ENCODE measurements at places on chromosomes 5 and 9.

DNA sequence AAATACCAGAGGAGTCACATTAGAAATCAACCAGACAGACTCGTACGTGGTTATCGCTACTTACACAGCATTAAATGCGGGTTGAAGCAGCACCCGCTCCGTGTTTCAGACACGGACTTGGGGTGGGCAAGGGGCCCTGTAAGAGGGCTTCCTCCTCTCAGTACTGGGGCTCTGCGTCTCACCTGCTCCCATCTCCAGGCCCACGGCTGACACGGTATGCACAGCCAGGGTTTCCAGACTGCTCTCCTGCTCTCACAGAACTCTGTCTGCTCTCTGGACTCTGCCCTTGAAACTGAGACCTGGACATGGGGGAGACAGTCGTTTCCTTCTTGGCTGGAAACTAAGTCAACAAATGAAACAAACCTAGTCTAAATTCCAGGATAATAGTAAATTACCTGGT lies 24.7 kb upstream of the RASGEF1C start:
- no peak for DNase-seq

- DNase-seq, result no peak
Observed at GRCh38 chr9:5364294-5365024, 24.8 kb upstream of the RLN1 start.

DNA sequence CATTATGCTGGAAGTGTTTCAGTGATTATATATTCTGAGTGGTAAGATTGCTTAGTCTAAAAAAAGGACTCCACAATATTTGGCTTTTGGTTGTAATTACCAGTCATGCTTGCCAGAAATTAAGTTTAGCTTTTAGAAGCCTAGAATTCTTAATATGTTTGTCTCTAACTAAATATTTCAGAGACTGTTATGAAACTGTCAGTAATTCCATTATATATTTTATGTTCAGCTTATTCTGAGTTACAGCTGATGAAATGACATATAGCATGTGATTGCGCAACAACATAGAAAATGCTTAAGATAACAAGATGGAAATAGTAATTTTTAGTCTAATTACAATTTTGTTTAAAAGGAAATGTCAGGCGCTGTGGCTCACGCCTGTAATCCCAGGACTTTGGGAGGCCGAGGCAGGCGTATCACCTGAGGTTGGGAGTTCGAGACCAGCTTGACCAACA lies 44.2 kb downstream of the KIAA1958 start:
- no peak for DNase-seq

DNA sequence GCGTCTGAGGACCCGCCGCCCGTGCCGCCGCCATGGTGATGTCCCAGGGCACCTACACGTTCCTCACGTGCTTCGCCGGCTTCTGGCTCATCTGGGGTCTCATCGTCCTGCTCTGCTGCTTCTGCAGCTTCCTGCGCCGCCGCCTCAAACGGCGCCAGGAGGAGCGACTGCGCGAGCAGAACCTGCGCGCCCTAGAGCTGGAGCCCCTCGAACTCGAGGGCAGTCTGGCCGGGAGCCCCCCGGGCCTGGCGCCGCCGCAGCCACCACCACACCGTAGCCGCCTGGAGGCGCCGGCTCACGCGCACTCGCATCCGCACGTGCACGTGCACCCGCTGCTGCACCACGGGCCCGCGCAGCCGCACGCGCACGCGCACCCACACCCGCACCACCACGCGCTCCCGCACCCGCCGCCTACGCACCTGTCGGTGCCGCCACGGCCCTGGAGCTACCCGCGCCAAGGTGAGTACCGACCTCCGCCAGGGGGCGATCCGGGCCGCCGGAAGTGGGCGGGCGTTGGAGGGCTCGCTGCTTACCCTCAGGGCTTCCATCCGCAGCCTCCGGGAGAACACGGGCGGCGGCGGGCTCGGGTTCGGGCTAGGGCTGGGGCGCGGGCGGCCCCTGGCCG lies 8.5 kb downstream of the PRR7 start:
- DNase-seq, result peak; percentile 69

- DNase-seq, result no peak
Observed at GRCh38 chr5:44387921-44388320, 1.3 kb downstream of the FGF10 start.

DNA sequence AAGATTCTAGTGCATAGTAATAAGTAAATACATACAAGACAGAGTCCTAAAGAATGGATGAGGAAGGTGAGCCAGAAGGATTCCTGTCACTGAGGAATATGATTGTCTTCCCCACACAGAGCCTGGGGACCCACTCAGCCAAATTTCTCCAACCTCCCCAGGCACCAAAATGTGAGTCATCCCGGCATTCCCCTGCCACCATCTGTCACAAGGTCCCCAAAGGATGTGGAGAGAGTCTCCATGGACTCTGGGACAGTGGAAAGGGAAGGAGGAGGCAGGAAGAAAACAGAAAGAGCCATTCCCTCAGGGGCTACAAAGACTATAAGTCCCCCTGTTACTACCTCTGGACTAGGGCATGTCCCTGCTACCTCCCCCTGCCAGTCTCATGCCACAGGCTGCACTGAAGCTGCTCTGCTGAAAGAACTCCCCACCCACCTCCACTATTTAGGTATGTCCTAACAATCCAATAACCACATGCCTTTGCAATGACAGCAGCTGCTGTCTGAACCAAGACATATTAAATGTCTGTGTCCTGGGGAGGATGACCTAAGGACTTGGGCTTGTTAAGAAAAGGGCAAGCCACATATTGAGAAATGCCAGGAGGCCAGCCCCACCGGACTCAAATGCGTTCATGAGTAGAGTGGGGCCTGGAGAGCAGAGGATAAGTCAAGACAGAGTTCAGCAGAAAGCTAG lies 10.7 kb upstream of the OR5C1 start:
- no peak for DNase-seq

DNA sequence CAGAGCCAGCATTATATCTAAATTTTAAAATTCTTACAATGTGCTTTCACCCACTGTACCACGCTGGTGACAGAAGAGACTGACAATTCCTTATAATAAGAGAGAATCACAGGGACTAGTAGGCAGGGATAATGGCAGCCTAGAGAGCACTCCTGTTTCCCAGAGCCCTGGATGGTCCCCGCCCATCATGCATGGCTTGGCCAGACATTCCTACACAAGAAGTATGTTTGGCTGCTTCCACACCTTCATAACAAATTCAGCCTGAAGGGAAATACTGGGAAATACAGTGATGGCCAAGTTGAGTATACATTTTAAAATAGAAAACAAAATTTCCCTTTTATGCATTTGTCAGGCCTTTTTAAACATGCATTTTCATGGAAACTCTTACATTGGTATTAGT lies 193.5 kb upstream of the ELL2 start:
- DNase-seq, result no peak

DNA sequence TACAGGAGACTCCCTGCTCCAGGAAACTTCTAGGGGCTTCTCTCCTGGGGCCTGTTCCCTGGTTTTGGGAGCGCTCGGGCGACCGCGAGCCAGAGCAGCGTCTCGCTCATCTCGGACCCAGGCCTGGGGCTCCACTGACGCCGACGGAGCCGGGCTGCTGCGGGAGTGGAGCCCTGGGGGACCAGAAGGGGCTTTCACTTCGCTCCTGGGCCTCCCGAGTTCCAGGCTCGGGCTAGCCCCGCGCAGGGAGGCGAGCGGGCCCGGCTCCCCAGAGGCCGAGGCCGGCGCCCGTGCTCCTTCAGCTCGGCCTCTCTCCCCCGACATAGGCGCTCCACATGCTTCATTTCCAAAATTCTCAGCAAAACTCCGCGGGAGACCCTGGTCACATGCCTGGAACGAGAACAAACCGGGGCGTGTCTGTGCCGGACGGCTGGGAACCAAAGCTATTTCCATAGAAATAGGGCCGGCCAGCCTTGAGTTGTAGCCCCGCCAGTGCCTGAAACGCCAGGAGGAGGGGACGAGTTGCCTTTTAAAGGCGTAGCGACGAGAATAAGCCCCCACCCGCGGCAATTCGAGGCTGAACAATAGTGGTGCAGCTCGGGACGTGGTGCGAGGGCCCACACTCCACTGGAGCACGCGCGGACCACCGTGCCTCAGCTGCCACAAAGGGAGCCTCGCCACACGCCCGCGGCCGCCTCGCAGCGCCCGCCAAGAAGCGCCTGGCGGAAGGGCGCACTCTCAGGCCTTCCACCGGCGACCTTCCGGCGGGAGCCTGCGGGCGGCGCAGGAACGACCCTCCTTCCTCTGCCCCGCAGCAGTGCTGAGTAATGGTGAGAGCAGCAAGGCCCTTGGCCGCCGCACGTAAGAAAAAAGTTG lies 1.1 kb upstream of the G3BP1 start:
- peak; percentile 9 for DNase-seq

DNA sequence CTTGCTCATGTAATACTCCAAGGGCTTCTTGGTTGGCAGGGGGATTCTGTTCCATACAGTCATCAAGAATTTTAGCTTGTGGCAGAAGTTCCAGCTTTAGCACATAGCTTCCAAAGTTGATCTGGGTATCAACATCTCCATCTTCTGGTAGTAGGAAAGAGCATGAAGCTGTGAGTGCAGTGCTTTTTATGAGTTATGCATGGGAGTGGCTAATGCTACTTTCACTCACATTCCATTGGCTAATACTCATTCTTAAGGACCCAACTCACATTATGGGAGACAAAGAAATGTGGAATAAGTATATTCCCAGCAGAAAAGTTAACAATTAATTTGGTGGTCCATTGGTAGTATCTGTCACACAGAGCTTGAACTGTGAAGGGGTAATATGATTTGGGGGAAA lies 194.2 kb upstream of the CHD1 start:
- DNase-seq, result no peak

GRCh38 chr5:61538722-61539501 lies 206.9 kb downstream of the ZSWIM6 start:
- no peak for DNase-seq

GRCh38 chr5:151577566-151577965 lies 13.6 kb downstream of the FAT2 start:
- no peak for DNase-seq

- DNase-seq, result no peak
Observed at GRCh38 chr5:135578685-135579341, at the start of gene CXCL14. Gene CXCL14 (minus strand): TSS chr5:135578991. CDS start chr5:135578778, 213 bp downstream.

DNA sequence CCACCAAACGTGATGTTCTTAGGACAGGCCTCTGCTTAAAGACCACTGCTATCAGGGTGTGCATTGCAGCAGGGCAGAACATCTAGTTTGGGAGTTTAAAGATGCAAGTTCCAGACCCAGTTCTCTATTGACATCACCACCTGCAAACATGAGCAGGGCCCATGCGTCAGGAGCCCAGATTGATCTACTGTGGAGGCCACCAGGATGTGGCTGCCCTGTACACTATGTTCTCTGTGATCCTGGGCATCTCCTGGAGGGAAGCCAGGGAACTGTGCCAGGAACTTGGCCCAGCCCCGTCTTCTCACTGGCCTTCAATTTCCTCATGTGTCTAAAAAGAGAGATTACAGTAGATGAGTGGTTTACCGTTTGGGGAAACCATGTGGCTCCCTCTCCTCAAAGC lies 87.1 kb downstream of the PDE6A start:
- DNase-seq, result no peak

GRCh38 chr9:112074250-112075008 lies 100.7 kb downstream of the SUSD1 start:
- DNase-seq, result peak; percentile 27

GRCh38 chr9:75086541-75087288 lies 1.2 kb downstream of the NMRK1 start:
- DNase-seq, result no peak

- DNase-seq, result no peak
Observed at GRCh38 chr5:139639619-139640380, 8.3 kb upstream of the CXXC5 start.

DNA sequence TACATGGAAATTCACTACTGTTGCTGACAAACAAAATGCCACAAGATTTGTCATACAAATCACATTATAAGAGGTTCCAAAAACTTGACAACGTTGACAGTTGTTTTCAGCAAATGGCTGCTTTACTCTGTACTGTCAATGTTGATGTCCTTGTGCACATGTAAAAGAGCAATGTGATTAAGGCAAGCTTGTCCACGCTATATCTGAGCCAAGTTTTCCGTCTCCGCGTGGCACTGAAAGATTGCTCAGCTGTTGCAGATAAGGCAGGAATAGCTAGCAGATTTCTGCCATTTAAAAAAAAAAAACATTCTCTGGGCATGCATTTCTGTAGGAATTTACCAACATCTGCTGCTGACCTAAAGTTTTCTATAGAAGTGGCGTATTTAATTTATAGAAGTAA lies 46.4 kb upstream of the MEF2C start:
- DNase-seq, result no peak

- DNase-seq, result no peak
Observed at GRCh38 chr5:79284846-79285245, 48.9 kb downstream of the JMY start.

GRCh38 chr5:134091626-134092121 lies 22.8 kb upstream of the TCF7 start:
- no peak for DNase-seq

- no peak for DNase-seq
Observed at GRCh38 chr5:127863610-127864395, 160.6 kb downstream of the CCDC192 start.

DNA sequence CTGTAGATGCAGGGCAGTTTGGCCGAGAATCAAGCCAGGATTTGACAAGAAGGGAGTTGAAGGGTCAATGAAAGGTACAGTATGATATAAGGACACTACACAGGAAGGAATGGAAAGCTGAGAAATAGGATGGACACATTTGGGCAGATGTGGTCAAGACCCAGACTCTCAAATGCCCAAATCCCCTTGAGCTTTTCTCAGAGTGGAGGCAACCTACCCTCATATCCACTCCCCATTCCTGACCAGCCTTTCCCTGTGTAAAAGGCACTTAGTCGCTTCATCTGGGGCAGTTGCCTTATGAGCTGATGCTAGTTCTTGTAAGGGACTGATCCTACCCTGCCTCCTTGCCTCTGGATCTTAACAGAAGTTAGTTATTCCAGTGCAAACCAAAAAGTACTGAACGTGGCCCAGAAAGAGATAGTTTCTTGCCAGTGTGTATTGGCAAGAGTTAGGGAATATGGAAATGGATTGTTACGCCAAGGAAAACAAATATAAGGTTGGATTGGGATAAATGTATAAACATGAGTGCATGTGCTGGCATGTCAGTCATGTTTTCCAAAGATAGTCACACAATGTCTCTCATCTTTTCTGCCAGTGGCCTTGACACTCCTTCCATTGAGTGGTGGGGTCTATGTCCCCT lies 4.1 kb upstream of the MCCC2 start:
- no peak for DNase-seq

DNA sequence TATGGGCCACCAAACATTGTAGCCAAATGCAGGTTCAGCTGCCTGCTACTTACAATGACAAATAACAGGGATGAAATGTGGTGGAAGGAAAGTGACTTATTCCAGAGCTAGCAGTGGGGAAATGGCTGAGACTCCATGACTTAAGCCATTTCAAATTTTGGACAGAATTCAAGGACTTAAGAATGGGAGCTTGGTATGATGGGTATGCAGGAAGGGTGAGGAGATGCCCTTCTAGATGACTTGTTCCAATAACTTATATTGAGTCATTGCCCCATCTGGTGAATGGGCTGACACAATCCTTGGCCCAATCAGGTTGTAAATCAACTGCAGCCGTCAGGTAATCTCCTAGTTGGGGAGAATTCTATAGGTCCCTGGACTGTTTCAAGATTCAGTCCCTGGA lies 230.7 kb upstream of the SGCD start:
- DNase-seq, result no peak

GRCh38 chr9:93896496-93897033 lies 58.6 kb downstream of the BARX1 start:
- no peak for DNase-seq

- DNase-seq, result no peak
Observed at GRCh38 chr5:168302785-168303184, 11.3 kb downstream of the WWC1 start.
